Spinal cord (tissue), 10 donors: ENCODE measurements at places on chromosomes 16 and 17.

GRCh38 chr17:55454906-55455474, 33.4 kb upstream of the MMD start:
- no peak for DNase-seq

DNA sequence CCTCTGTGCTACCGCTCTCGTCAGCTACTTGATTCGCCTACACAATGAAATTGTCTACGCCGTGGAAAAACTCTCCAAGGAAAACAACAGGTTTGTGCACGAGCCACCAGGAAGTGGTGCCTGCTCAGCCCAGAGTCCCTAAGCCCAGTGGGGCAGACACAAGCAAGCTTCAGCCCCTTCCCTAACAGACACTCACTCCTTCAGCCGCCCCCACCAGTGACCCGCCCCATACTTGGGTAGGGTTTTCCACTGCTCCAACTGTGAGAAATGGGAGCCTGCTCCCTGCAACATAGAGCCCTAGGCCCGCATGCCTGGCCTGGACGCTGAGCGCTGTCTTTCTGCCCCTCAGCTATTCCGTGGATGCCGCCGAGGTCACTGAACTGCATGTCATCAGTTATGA, 28.6 kb upstream of the ENDOV start:
- DNase-seq, result no peak

- DNase-seq, result no peak
Measured at GRCh38 chr17:80137131-80137530, 9.8 kb downstream of the EIF4A3 start.

DNA sequence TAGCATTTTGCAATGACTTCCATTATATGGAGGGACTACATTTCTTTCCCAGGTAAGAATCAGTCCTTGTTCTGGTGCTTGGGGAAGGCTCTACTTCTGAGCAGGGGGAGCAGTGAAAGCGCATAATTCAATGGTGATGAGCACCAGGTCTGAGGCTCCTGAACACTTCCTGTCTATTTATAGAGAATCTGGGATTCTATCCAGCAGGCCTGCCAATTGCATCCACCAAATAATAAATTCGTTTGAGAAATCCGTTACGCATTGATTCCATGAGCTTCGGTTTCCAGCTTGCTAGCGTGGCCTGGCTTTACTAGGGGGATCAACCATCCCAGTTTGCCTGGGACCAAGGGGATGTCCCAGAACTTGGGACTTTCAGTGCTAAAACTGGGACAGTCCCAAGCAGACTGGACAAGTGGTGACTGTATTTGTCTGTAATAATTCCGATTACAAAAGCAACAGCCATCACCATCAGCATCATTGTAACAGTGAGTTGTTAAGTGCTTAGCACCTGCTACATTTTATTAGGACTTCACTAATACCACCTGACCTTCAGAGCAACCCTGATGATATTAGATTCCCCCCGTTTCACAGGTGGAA, 349.9 kb downstream of the MAF start:
- DNase-seq, result no peak

DNA sequence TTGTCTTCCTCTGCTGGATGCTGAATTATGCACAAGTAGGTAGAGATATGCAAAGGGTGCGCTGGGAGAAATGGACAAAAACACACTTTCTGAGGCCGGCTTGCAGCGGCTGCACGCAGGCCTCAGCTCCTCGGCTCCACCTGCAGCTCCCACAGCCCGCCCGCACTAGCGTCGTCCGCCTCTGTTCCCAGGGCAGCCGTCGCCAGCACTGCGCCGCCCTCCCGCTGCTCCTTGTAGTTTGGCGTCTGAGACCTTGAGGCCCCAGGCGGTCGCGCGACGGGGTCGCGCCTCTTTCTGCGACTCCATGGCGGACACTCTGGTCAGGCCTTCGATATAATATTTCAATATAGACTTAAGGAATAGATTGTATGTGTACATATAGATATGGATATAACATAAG, 24.8 kb downstream of the SLFN12 start:
- DNase-seq, result no peak

DNA sequence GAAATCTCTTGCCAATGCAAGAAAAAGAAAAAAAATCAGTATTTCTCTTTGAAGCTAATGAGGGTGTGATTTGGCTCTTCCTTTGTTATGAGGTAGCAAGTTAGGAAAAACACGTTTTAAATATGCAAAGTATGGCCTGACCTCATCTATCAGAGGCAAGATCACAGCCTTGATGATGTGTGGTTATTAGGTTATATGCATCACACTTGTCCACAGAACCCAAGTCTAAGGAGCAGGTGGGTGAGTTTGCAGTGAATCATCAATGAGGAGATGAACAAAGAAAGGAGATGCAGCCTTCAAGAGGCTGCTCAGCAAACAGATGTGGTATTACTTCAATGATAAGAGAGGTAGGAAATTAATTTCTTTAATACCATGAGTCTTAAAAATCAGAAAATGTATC, 594.8 kb upstream of the CDH5 start:
- DNase-seq, result no peak

- DNase-seq, result no peak
Measured at GRCh38 chr16:62038225-62038624, 2.0 kb upstream of the CDH8 start.

- no peak for DNase-seq
Measured at GRCh38 chr17:78842881-78843565, 2.4 kb upstream of the USP36 start.

- DNase-seq, result no peak
Measured at GRCh38 chr17:72421128-72422092, 300.6 kb downstream of the SOX9 start.

GRCh38 chr16:280005-280460, 358 bp upstream of the ARHGDIG start:
- DNase-seq, result no peak
